ENCODE measurements at places on chromosomes 3 and 15. TPM values are rescaled to one million over a fixed set of nuclear protein-coding genes. Genes with fewer than 3 reads are reported as not detected.

SLC49A4 gene
- 23.1 TPM for total RNA-seq

CISH gene
- total RNA-seq: 0.28 TPM

MYZAP gene
- total RNA-seq: not detected

LCTL gene
- 4.8 TPM for total RNA-seq

TSC22D2 gene
- 5.1 TPM for total RNA-seq

RNU6-1 gene
- not detected for total RNA-seq

PSTPIP1 gene
- total RNA-seq: 0.56 TPM

DLL4 gene
- total RNA-seq: 0.28 TPM

KIF15 gene
- 19.0 TPM for total RNA-seq

SERPINI2 gene
- not detected for total RNA-seq

KCNAB1 gene
- total RNA-seq: 4.8 TPM

WNT5A gene
- 36.4 TPM for total RNA-seq

Measured in regular cardiac myocyte (primary cell).